Thyroid gland (tissue), 4 donors: ENCODE measurements at places on chromosomes 6 and 20. TPM values are rescaled to one million over a fixed set of nuclear protein-coding genes. Genes with fewer than 3 reads are reported as not detected.
A peak's percentile ranks its signal among the peaks of the same experiment; 100 is the strongest.

Gene DLL1
- total RNA-seq, result 6.6 TPM

Gene SLC22A2
- not detected for total RNA-seq

Gene FOXC1
- 7.1 TPM for total RNA-seq

Gene BANF2
- total RNA-seq, result not detected

DNA sequence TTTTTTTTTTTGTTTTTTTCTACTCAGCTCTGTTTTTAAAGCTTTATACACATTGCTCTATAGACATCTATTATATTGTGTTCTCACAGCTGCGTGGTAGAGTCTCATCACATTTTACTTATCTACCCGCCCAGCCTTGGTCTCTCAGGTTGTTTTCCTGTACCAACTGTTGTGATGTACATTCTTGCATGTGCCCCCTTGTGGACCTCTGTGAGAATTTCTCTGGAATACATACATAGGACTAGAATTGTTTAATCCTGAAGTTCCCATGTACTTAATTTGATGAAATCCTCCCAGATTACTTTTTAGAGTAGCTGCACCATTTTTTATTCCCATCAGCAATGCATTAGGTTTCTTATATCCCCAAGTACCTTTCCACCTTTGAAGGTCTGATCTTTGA, 40.4 kb upstream of the TINAG start:
- H3K4me1 ChIP-seq, result no peaks in the 10 kb centered on the region
- peak; percentile 44 for DNase-seq
- H3K27me3 ChIP-seq, result no peaks in the 10 kb centered on the region
- no peak overlapping the region for H3K4me3 ChIP-seq
- no peaks in the 10 kb centered on the region for H3K36me3 ChIP-seq
- H3K27ac ChIP-seq, result no peak overlapping the region

DNA sequence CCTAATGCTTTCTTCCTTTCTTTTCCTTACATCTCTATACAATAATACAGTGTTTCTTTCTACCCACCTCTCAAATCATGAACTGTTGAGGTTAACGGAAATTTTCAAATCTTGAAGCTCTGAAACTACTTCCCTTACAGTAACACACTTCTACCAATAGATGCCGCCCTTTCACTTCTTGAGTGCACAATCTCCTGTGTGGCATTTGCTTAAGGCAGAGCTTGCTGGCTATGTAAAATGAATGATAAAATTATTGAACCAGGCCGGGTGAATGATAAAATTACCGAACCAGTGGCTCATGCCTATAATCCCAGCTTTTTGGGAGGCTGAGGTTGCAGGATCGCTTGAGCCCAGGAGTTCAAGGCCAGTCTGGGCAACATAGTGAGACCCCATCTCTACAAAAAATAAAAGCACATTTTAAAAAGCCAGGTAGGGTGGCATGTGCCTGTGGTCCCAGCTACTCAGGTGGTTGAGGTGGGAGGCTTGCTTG, 56.8 kb downstream of the KCNS1 start:
- no peaks in the 10 kb centered on the region for H3K36me3 ChIP-seq
- H3K27me3 ChIP-seq, result no peaks in the 10 kb centered on the region
- peak; percentile 11 for DNase-seq
- no peak overlapping the region for H3K27ac ChIP-seq
- no peak overlapping the region for H3K4me3 ChIP-seq

- no peaks in the 10 kb centered on the region for H3K4me1 ChIP-seq
- no peaks in the 10 kb centered on the region for H3K36me3 ChIP-seq
- no peaks in the 10 kb centered on the region for H3K27me3 ChIP-seq
- no peak overlapping the region for H3K27ac ChIP-seq
- H3K4me3 ChIP-seq, result no peak overlapping the region
These were observed 545.7 kb downstream of the PRKN start for GRCh38 chr6:162181741-162182401.

DNA sequence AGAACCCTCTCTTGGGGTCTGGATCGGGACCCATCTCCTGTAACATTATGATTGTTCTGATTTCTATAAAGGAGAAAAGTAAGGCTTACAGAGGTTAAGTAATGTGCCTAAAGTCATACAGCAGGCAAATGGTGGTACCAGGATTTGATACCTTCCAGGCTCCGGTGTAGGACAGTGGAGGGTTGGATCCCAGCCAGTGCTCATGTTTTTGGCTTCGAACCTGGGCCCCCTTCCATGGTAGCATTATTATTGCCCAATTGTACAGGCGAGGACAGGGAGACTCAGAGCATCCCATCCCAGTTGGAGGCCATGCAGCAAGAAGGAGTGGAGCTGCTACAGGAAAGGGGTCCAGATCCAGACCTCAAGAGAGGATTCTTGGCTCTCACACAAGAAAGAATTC, 202.7 kb downstream of the TFAP2C start:
- no peaks in the 10 kb centered on the region for H3K36me3 ChIP-seq
- DNase-seq, result no peak
- H3K27me3 ChIP-seq, result no peaks in the 10 kb centered on the region
- H3K27ac ChIP-seq, result no peak overlapping the region

- peak within 1 kb of the TSS; percentile 63 for H3K4me3 ChIP-seq
- no peaks in the 10 kb centered on the region for H3K27me3 ChIP-seq
- H3K4me1 ChIP-seq, result peaks cover 6% of the 10 kb centered on the region
- no peaks in the 10 kb centered on the region for H3K36me3 ChIP-seq
These were observed at the start of gene TEAD3 for GRCh38 chr6:35496841-35497570. TEAD3 (minus strand) TSS chr6:35497079.

- no peak overlapping the region for H3K27ac ChIP-seq
- H3K4me3 ChIP-seq, result no peak overlapping the region
- no peak for DNase-seq
- peaks cover 38% of the 10 kb centered on the region for H3K4me1 ChIP-seq
These were observed 61.5 kb downstream of the TRAM2 start for GRCh38 chr6:52515219-52515960.

- H3K4me3 ChIP-seq, result no peak overlapping the region
- H3K27me3 ChIP-seq, result no peaks in the 10 kb centered on the region
These were observed 450.9 kb downstream of the GJA1 start for GRCh38 chr6:121886223-121886830.

- H3K27me3 ChIP-seq, result no peaks in the 10 kb centered on the region
- H3K4me3 ChIP-seq, result no peak overlapping the region
- no peak for DNase-seq
These were observed 23.0 kb downstream of the MAP1LC3A start for GRCh38 chr20:34581341-34582184.

- no peak overlapping the region for H3K27ac ChIP-seq
- H3K4me1 ChIP-seq, result no peaks in the 10 kb centered on the region
- no peaks in the 10 kb centered on the region for H3K27me3 ChIP-seq
These were observed 94.4 kb upstream of the ZNFX1 start for GRCh38 chr20:49372095-49372734.

DNA sequence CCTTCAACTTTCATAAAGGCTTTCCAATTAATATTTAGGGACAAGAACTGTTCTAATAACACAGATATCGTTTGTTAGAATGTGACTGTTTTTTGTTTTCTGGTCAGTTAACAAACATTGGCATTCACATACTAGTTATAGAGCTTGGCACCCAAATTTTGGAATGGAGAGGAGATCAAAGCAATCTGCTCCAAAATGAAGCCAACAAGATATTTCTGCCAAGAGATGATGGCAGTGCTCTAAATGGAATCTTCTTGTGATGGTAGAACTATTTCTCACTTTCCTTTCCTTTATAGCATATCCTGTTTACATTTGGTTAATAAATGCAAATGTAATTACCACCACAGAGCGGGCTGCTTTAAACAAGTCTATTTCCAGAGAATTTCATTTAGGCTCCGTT, 208.3 kb upstream of the RIMS1 start:
- no peak overlapping the region for H3K27ac ChIP-seq
- no peaks in the 10 kb centered on the region for H3K4me1 ChIP-seq
- no peaks in the 10 kb centered on the region for H3K27me3 ChIP-seq
- no peak for DNase-seq
- H3K4me3 ChIP-seq, result no peak overlapping the region
